ENCODE measurements at places on chromosomes 16 and 17.

GRCh38 chr16:79805621-79806020 lies 205.1 kb upstream of the MAF start:
- DNase-seq: no peak

- no peak for DNase-seq
Measured at GRCh38 chr17:77660524-77660923, 298.0 kb upstream of the TNRC6C start.

DNA sequence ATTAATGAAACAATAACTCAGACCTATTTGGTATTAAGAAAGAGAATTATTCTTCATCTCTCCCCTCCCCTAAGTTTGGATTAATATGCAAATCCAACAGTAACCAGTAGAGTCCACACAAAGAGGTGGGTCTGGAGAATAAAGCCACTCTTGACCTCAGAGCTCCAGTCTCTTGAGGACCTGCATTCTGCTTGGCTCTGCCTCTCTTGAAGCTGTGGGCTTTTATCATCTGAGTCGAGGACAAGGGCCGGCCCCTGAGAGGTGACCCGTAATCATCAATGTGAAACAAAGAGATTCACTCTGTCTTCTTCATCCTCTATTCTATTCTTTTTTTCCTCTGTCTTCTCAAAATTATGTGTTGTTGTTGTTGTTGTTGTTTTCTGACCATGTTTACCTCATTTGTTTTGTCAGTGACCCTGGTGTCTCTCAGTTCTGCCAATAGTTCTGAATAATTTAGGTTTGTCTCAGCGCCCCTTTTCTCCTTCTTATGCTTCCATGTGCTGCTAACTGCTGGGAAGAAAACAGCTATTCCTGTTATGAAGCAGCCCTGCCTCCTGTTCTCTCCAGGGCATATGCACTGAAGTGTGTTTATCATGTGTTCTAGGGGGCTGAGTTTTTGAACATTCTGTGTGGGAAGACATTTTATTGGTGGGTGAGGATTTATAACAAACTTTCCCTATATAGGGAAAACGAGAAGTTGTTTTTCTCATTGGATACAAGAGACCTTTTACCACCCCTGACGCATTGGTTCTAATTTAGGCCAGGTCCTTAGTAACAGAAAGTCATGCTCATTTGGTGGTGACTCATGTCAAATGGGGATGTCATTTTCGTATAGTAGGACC lies 135.8 kb downstream of the TRIM37 start:
- no peak for DNase-seq

GRCh38 chr16:85670840-85671239 lies 17.9 kb downstream of the GINS2 start:
- DNase-seq: no peak

DNA sequence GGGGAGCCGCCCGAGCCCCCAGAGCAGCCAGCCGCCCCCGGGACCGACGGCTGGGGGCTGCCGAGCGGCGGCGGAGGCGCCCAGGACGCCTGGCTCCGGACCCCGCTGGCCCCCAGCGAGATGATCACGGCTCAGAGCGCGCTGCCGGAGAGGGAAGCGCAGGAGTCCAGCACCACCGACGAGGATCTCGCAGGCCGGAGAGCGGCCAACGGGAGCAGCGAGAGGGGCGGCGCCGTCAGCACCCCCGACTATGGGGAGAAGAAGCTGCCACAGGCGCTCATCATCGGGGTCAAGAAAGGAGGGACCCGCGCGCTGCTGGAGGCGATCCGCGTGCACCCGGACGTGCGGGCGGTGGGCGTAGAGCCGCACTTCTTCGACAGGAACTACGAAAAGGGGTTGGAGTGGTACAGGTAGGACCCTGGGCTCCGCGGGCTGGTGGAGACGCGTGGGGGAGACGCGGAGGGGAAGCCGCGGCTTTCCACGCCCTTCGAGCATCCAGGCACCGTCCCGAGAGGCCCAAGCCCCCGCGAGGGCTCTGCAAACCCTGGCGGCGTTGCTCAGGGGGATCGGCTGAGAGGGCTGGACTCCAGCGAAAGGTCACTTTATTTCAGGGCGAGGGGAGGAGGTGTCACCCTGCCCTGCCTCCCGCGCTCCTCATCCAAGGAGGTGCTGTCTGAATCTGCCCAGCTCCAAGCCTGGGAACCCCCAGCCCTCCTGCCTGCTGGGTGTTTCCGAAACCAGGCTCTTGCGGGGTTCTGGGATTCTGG lies 1.2 kb downstream of the HS3ST4 start:
- DNase-seq: no peak

GRCh38 chr17:34726536-34727384 lies 147.4 kb downstream of the TMEM132E start:
- DNase-seq: no peak

DNA sequence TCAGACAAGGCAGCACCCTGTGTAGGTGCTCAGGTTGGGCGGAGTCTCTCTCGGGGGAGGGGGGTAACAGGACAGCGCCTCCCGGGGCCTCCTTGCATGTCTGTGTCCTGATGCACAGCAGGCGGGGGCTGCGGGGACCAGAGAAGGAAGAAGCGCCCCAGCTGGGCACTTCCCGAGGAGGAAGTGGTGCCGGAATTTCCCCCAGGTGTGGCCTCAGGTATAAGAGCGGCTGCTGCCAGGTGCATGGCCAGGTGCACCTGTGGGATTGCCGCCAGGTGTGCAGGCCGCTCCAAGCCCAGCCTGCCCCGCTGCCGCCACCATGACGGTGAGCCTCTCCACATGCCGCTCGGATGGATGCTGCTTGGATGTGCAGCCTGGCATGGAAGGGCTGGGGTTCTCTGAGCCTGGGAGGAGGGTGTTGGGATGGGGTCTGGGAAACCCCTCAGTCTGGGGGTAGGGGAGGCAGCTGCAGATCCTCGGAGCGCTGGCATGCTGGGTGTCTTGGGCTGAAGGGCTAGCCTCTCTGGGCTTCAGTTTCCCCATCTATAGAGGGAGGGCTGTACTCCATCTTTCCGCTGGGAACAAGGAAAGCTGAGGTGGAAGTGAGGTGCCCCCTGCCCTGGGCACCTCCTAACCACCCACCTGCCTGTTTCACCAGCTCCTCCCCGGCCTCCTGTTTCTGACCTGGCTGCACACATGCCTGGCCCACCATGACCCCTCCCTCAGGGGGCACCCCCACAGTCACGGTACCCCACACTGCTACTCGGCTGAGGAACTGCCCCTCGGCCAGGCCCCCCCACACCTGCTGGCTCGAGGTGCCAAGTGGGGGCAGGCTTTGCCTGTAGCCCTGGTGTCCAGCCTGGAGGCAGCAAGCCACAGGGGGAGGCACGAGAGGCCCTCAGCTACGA lies at the start of gene IL17C:
IL17C (plus strand) TSS at position 250 of the 908 bp plus-strand sequence; CDS start at position 320, 70 bp downstream.
- no peak for DNase-seq

DNA sequence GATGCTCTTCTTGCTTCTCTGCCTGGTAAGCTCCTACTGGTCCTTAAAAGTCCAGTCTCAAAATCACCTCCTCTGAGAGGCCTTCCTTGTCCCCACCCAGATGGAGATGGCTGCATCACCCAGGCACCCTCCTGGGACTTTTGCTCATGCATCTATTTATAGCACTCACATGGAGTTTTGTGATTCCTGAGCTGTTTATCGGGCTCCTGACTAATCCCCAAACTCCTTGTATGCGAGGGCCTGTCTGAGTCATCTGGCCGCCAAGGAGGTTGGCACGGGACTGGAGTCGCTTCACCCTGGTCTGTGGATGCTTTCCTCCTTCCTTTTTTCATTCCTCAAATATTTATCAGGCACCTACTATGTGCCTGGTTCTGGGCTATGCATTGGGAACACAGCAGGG lies 2.3 kb upstream of the MAP2K3 start:
- DNase-seq: peak; percentile 95

DNA sequence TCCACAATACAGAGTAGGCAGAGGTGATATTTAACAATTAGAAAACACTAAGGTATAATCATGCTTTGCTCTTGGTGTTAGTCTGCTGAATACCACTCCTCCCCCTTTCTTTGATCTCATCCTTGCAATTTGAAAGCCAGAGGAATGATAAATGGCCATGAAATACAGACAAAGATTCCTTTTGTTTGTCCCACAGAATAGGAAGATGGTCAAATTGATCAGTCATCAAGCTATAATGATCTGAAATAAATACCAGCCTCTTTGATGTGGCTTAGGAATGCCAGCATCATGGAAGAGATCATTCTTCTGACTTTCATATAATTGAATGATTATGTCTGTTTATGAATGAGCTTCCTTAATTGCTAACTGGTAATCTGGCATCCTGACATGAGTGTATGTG lies 1541.7 kb upstream of the CDH8 start:
- no peak for DNase-seq

GRCh38 chr16:86320237-86320595 lies 190.1 kb upstream of the FOXF1 start:
- no peak for DNase-seq

DNA sequence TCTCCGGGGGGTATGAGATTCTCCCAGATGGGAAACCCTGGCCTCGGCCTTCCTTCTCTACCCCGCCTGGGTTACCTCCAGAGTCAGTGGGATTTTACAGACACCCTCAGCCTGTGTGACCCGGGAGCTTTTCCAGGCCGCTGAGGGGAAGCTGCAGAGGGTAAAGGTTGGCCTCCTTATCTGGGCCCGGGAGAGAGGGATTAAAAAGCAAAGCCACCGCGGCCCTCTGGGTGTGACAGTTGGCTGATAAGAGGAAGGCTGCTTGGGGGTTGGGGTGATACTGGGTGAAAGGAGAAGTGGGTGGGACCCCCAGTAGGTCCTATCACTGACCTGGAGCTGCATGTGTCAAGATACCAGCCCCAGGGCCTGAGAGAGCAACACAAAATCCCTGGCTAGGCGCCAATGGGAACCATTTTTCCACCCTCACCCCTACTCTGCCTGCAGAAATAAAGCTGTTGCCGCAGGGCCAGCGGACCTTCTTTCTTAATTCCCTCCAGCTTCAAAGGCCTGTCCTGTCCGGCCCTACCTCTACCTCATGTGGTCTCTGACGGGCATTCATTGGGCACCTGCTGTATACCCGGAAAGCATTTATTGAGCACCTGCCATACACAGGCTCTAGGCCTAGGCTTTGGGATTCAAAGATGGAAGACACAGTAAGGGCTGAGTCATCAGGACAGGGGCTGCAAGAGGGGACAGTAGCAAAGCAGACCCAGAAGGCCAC lies 77.6 kb upstream of the GSE1 start:
- no peak for DNase-seq

DNA sequence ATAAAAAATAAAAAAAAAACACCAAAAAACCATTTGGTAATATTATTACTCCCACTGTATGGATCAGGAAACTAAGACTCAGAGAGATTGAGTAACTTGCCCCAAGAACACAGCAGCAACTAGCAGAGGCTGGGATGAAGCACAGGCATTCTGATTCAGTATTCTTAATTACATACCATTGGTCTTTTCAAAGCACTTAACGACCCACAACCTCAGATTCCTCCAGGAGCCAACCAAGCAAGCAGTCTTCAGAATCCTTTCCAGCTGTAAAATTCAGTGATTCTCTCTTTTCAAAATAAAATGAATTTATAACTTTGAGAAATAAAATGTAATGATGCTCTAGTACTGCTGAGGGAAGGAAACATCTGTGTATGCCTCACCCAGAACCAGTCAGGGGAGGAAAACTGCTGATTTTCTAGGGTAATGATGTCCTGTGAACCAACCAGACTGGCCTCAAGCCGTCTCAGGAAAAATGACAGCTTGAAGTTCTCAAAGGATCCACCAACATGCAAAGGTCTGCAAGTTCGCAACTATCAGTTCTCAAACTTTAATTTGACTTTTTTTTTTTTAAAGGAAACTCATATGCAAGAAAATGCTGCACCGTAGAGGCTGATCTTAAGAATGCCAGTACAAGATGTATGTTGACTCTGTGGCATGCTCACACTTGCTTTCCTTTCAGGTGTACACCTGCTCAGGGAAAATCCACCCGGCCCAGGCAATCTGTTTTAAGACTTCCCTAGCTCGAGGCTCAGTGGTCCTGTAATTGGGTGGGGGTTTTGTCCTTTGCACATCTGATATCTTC lies 9.0 kb downstream of the CUEDC1 start:
- DNase-seq: no peak

- DNase-seq: no peak
Measured at GRCh38 chr16:14418795-14419225, 211.2 kb downstream of the PARN start.

GRCh38 chr17:80441133-80441578 lies 26.2 kb downstream of the ENDOV start:
- peak; percentile 57 for DNase-seq

DNA sequence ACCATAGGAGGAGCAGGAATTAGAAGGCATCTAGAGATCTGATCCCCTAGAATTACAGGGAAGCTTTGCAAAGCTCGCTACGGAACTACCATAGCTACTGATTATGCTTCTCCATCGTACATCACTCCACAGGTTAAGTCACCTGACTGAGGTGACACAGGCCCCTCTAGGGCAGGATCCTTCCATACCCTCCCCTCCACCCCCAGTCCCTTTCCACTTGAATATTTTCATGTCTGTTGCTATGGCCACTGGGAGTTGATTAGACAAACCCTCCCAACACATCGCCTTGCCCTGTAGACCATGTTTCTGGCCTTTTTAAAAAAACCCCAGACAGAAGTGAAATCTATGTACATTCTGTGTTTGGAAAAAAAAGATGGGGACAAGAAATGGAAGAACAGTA lies 287.1 kb downstream of the SOX9 start:
- DNase-seq: no peak

DNA sequence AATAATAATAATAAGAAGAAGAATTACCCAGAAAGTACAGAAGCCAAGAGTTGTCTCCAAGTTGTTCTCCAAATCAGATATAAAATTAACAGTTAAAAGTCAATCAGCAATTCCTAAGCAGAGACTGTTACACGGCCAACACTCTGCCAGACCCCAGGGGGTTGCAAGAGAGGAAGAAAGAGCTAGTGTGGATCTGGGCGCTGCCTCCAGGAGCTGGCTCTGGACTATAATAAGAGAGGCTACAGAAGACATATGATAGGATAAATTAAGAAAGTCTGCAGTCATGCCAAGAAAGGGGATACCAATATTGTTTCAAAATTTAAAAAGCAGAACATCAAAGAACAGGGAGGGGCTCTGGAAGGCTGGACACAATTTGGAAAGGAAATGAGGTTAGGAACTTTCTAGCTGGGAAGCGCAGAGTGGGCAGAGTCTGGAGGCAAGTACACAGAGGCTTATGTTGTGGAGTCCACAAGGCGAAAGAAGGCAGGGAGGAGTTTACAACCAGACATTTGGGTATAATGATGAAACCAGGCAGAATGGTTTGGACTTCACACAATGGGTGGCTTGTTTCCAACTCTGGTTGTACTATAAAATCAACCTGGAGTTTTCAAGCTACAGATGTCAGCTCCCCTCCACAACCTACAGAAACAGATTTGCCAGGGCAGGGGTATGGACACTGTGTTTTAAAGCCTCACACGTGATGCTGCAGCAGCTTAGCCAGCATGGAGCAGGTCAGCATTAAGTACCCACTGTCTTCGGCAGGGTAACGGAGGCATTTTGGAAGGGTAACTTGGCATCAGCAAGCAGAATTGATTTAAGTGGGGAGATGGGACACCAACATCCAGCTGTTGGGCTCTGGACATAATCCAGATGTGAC lies 49.4 kb downstream of the SLC39A11 start:
- no peak for DNase-seq

Measured in HTR-8/SVneo (cell line).